ENCODE measurements at places on chromosomes 3 and 15.

- DNase-seq, result no peak
Measured at GRCh38 chr3:34175636-34176176, 377.3 kb downstream of the PDCD6IP start.

DNA sequence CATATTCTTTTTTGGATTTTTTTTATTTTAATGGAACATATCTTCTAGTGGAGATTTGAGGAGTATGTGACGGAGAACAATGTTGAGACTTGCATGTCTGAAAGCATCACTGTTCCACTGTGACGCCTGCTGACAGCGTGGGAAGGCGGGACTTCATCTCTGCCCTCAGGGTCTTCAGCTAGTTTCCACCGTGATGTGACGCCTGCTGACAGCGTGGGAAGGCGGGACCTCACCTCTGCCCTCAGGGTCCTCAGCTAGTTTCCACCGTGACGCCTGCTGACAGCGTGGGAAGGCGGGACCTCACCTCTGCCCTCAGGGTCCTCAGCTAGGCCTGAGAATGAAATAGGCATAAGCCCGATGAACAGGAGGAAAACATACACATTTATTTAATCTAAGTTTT, 70.7 kb downstream of the LMLN start:
- DNase-seq, result no peak

GRCh38 chr3:152839511-152839910, 4.6 kb downstream of the P2RY1 start:
- no peak for DNase-seq

DNA sequence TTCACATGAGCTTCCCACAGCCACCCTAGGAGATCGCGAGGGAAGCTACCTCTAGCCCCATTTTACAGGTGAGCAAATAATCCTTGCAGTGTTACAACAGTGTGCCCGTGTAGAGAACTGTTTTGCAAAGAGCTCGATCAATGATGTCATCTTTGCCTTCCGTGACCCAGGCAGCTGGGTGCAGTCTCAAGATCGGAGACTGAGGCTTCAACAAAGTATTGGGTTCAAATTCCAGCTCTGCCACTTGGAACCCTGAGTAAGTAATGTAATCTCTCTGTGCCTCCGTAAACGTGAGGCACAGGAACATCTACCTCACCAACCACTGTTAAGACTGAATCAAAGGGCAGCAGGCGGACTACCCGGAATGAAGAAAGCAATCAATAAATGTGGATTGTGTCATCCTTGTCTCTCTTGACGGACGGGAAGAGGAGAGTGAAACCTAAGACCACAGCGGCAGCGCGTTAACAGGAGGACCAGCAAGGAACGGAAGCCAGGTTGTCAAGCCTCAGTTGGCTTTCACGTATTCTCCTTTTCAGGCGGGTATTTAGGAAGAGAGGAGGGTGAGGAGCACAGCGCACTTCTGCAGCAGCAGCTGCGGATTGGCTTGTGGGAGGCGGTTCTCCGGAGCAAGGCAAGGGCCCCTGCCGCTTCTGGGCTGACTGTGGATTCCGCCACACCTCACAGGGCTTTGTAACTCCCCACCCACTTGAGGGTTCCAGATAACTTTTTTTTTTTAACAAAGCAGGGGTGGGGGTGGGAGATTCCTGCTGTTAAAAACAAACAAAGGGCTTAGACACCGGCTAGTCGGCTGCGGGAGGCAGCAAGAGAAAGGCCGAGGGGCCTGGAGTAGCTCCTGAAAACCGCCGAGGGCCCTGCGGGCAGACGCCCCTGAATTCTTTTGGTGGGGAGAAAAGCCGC, 1.5 kb upstream of the SMAD3 start:
- no peak for DNase-seq

- DNase-seq, result no peak
Measured at GRCh38 chr3:126925411-126926171, 57.3 kb upstream of the PLXNA1 start.

GRCh38 chr3:42387802-42388651, 22.4 kb downstream of the LYZL4 start:
- DNase-seq, result no peak

DNA sequence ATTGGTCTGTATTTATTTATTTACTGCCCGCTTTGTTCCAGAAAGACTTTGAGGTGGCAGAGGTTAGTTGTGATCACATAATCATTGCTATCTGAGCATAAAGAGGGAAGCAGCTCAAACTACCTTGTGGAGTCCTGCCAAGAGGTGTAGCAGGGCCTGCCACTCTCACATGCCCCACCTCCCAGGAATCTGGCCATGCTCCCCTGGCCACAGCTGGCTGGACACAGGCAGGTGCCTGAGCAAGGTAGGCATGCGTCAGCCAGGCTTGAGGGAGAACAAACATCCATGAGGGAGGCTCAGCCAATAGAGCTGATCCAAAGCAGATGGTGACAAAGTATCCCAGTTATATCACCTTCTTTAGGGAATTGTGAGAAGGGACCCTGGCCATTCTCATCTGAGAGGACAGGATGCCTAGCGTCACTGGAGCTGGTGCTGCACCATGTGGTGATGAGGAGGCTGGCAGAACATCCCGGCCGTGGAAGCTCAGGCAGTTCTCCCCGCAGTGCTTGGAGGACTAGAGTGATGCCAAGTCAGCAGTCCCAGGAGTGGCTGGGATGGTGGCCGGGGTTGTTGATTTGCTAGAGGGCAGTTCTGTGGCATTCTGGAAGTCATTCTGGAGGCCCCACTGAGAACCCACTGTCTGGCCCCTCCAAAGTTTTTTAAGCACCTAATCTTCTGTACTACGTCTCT, 6.8 kb upstream of the POLG start:
- DNase-seq, result no peak

GRCh38 chr3:179526482-179526881, 36.2 kb upstream of the ACTL6A start:
- DNase-seq, result peak; percentile 34

DNA sequence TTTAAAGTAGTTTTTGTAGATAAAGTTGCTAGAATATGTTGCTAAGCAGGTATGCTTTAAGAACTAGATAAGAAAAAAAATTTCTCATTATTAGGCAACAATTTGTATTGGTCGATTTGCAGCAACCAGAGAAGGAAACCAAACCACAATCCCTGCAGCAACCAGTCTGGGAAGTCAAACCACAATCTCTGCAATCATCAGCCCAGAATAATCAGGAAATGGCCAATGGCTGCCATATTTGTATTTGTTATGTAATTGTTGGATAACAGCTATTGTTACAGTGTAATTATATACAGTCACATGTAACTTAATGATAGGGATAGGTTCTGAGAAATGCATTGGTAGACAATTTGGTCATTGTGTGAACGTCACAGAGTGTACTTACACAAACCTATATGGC, 23.6 kb downstream of the STXBP5L start:
- no peak for DNase-seq

DNA sequence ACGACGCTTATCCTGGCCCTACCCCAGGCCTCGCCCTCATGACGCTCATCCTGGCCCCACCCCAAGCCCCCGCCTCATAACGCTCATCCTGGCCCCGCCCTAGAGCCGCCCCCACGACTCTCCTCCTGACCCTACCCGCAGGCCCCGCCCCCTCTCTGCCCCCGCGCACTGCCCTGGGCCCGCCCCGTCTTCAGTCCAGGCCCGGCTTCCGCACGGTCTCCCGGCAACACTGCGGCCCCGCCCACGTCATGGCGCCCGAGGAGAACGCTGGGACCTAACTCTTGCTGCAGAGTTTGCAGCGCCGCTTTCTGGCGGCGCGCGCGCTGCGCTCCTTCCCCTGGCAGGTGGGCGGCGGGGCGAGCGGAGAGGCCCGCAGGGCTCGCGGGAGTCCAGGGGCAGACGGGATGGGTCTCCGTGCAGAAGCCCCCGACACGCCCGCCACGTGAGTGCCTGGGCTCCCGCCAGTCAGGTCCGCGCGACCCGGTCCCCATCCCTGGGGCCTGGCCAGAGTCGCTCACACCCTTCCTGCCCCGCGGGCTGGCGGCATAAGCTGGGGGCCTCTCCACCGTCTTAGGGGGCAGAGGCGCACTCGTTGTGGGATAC, 52.5 kb upstream of the ROPN1B start:
- DNase-seq, result peak; percentile 90
